ENCODE measurements at places on chromosomes 1 and 21.

DNA sequence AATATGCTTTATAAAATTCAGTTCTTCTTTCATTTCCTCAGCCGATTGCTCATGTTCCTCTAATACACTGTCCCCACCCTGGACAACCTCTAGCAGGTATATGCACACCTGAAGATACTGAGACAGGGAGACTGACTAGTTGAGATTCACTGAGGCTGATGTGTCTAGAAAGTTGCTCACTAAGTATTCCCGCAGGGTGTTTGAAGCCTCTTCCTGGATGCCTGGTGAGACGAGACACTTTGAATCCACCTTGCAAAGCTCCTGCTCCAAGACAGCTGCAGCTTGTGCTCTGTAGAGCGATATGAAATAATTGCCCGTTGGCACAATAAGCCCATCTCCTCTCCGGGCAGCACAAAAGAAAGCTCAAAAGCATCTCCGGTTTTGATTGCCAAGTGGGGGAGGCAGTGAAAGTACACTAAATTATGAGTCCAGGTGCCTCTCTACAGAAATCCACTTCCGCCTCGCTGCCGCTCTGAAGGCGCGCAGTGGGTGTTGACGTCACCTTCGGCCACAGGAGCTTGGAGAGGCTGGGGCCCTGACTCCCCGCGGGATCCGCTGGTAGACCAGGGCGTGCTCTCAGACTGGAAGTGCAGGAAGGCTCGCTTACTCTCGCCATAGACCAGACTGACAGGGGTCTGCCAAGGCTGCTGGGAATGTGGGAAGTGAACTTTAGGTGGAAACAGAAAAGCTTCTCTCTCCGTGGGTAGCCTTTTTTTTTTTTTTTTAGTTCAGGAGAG is 46.3 kb downstream of the GPA33 start:
- peak; percentile 59 for DNase-seq

GRCh38 chr1:212452323-212453155 is 19.8 kb downstream of the NENF start:
- no peak for DNase-seq

GRCh38 chr1:211019266-211019665 is 114.7 kb downstream of the KCNH1 start:
- no peak for DNase-seq

DNA sequence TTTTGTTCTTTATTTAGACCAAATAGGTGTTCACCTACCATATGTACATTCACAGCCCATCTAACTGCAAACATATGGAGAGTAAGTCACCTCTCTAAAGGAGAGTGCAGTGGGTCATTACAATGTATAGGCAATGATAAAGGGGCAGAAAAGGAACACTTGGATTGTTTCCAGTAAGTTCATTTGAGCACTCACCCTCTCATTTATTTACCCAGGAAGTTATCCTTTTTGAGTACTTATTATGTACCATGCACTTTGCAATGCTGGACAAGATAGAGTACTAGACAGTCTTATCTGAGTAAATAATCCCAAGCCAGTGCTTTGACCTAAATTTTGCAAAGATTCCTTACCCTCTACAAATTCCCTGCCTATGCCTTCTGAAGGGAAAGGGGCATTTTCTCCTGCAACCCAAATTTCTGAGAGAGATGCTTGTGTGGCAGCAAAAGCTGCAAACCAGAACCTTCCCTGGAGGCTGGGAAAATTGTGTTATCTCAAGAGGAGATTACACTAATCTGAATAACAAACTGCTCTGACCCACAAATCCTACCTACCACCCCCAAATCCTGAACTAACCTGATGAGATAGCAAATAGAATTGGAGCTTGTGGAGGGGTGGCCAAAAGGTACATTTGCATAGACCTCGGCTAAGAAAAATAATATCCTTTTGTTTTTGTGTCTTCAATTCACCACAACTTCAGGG is 18.6 kb upstream of the RGS8 start:
- no peak for DNase-seq

DNA sequence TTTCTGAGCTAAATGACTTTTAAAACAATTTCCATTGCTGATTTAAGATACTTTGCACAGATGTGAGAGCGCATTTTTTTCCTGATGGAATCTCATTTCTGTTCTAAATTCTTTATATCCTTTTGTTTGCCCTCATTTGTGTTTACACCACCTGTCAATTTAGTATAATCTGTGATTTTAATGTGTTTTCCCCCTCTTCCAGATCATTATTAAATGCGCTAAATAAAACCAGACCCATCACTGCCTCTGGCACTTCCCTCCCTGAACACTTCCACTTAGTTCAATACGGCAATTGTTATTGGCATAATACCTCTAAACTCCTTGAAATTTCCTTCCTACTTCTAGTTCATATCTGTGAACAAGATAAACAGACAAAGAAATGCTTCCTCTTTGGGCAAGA is 186.9 kb upstream of the ADGRL2 start:
- DNase-seq, result no peak

DNA sequence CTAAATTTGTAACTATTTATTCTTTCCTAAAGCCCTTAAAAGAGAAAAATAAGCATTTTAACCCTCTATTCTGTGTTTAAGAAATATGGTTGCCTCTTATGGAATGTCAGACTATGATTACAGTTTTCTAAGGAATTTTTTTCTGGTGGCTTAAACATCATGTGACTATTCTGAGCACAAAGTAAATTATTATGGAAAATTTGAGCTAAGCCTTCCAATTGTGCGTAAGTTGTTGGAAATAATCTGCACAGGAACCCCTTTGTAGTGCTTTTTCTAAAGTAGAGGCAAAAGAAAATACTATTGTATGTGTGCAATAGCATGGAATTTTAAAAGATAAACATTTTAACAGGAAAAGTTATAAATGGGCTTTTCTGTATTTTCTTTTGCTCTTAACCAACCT is 254.8 kb downstream of the PBX1 start:
- DNase-seq, result no peak

Data from stimulated activated CD4-positive, alpha-beta T cell treated with anti-CD3 and anti-CD28 coated beads, Interleukin-4, amount 100 ng/mL, for 4 hours (primary cell).